ENCODE measurements at places on chromosomes 4 and X.
A peak's percentile ranks its signal among the peaks of the same experiment; 100 is the strongest.

GRCh38 chrX:72029483-72030411, 102.0 kb downstream of the RTL5 start:
- peak; percentile 93 for DNase-seq

GRCh38 chr4:41178372-41179370, 35.7 kb downstream of the APBB2 start:
- peak; percentile 93 for DNase-seq

DNA sequence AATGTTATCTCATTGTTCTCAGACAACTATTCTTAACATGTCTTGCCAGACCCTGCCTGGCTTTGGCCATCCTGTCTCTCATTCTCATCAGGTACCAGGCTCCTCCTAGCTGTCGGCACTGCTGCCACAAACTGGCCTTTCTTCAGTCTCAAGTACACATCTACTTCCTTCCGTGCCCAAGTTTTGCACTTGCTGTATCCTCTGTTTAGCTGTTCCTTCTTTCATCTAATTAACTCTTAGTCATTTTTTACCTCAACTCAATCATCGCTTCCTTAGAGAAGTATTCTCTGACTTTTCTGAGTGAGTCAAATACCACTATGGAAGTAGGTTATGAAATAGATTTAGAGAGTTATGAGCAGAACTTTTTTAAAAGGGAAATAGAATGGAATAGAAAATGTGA, 19.7 kb downstream of the CXCL3 start:
- no peak for DNase-seq

GRCh38 chr4:123452616-123453015, 56.0 kb downstream of the SPRY1 start:
- DNase-seq: peak; percentile 87

DNA sequence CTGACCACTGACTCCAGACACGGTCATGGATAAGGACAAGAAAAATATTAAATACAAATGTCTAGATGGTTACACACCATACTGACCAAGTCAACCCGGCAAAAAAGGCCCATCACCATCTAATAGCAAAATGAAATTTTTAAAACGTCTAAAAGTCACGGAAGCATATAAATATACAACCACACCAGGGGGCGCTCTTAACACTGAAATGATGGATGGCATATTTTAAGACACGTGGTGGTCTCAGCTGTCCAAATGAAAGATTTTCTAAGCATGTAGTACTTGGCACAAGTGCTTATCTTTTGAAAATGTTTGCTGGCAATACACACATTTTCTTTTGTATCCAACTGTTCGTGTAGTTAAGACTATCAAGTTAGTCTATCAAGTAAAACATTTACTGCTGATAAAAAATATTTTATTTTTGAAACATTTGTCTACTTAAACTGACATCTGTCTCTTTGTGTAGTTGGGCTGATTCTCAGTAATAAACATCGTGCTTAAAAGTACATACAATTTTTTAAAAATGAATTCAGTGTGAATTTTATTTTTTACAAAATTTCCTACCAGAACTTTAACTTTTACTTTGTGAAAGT, 64.6 kb downstream of the COX7B2 start:
- DNase-seq: peak; percentile 50

DNA sequence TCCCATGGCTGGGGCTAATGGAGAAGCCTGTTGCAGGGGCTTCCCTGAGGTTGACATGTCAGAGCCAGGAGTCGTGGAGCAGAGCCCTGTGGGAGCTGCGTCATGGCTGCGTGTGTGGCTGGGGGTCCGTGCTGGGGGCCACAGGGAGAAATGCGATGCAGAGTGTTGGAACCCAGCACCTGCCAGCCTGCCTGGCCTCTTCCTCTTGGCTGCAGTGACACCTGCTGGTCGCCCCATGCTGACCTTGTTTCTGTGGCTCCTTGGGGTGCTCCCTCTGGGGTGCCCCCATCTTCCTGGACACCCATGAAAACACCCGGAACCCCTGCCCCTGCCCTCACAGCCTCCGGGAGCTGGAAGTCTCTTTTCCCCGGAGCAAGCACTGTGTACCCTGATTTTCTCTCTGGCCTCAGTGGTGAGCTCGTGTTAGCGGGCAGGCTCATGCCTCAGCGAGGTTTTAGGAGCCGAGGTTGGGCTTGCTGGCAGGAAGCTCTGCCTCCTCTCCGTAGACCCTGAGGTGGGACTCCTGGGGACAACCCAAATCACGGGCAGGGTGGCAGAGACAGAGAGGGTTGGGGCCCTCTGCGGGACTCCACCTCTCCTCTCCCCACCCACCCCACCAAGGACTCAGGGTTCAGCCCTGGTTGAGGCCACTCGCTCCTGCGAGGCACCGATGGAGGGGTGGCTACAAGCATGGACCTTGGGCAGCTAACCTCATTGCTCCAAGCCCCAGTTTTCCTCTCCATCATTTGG, 103.7 kb downstream of the SORCS2 start:
- DNase-seq: peak; percentile 39

GRCh38 chr4:126697748-126698147, 935.0 kb upstream of the INTU start:
- DNase-seq: peak; percentile 84

- peak; percentile 5 for DNase-seq
These were observed 791 bp downstream of the GUCY1B1 start for GRCh38 chr4:155759372-155760252.

- DNase-seq: no peak
These were observed 69.2 kb downstream of the PTCHD1 start for GRCh38 chrX:23403849-23404248.

GRCh38 chr4:82268050-82268825, 105.6 kb downstream of the HNRNPD start:
- DNase-seq: peak; percentile 60

- DNase-seq: peak; percentile 17
These were observed 179.0 kb downstream of the PDGFC start for GRCh38 chr4:156792462-156793085.

- DNase-seq: peak; percentile 68
These were observed 14.0 kb downstream of the CHIC2 start for GRCh38 chr4:54050214-54050904.

- no peak for DNase-seq
These were observed 10.7 kb downstream of the SEPTIN6 start for GRCh38 chrX:119682019-119682989.

- DNase-seq: no peak
These were observed 145.8 kb upstream of the SFRP2 start for GRCh38 chr4:153934688-153935017.

DNA sequence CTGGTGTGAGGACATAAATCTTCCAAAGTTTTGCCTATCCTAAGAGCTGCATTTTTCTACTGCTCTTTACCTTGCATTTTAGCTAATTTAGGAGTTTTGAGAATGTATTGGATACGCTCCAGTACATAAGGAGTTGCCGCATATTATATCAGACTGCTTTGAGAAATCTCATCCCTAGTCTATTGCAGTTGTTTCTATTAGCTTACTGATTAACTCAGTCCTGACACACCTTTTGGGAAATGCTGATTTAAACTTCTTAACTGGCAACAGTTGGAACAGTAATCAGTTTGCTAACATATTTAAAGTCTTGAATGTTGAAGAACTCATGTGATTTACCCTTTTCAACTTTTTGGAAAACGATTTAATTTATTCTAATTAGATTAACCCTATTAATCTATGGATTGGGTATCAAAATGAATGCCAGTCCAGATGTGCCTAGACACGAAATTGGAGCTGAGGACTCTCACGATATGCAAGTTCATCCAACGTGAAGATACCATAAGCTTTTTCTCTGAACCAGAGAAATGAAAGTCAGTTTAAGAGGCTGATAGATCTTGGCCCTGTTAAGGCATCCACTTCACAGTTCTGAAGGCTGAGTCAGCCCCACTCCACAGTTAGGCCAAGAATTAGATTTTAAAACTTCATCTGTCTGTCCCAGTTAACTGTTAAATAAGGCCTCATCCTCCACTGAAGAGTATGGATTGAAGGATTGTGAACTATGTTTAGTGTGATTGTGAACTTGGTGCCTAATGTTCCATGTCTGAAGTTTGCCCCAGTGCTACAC, 90.0 kb downstream of the MAOA start:
- DNase-seq: peak; percentile 0

DNA sequence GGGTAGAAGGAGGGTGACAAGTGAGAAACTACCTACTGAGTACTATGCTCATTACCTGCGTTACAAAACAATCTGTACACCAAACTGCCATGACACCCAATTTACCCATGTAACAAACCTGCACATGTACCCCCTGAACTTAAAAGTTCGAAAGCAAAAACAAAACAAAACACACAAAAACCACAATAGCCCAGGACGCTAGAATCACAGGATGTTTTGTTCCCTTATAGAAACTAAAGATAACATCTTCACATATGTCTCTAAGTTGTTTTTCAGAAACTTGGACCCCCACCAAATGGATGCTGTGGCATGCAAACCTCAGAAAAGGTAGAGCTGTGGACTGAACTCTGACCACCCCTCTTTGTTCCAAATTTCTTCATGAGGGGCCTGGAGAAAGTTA, 25.2 kb upstream of the PNMA5 start:
- no peak for DNase-seq

- DNase-seq: no peak
These were observed 5.6 kb upstream of the TBL1X start for GRCh38 chrX:9459186-9459748.

DNA sequence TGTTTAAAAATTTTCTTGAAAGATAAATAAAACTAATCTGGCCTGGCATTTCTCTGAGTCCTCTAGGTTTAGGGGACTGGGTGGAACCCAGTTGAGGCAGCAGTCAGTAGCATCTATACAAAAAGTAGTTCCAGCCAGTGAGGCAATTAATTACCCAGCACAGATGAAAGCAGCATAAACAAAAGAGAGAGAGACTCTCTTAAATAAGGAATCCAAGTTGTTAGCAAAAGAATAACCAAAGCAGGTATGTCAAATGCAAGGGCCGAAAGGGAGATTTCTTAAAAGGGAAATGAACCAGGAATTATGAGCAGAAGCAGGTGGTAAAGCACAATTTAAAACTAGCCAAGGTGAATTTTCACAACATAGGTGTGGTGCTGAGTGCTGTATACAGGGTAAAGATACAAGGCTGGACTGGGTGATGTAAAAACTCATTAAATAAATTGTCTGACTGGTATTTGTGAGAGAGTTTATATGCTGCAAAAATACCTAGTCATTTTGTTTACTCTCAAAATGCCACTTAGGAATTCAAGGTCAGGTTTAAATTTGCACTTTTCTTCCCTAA, 94.6 kb upstream of the GALNT7 start:
- DNase-seq: no peak

- DNase-seq: no peak
These were observed 15.9 kb upstream of the SPARCL1 start for GRCh38 chr4:87545052-87545451.

All from EH (cell line).